ENCODE measurements at places on chromosomes 3 and 15.

DNA sequence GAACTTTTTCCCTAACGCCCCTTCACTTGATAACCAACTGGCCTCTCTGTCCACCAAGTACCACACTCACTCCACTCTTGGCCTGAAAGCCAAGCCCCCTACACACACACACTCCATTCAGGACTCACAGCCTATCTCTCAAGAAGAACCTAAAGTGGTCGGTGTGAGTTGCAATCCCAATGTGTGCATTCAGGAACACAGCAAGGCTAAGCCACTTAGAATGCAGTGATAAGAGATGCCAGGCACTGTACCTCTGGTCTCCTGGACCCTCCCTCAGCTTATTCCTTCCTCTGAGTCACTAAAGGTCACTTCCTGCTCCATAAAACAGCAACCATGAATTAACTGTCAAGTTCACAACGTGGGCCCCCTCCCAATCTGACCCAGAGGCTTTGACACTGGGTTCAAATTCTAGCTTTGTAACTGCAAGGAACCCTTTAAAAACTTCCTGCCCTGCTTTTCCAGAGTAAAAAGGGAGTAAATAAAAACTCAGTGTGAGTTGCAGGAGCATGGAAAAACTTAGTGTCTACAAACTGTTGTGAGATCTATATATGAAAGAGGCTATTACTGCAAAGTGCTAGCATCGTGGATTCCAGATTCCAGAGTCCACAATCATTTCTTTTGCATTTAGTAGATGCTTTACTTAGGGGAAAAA, 17.6 kb upstream of the KCNMB3 start:
- no peak for DNase-seq

DNA sequence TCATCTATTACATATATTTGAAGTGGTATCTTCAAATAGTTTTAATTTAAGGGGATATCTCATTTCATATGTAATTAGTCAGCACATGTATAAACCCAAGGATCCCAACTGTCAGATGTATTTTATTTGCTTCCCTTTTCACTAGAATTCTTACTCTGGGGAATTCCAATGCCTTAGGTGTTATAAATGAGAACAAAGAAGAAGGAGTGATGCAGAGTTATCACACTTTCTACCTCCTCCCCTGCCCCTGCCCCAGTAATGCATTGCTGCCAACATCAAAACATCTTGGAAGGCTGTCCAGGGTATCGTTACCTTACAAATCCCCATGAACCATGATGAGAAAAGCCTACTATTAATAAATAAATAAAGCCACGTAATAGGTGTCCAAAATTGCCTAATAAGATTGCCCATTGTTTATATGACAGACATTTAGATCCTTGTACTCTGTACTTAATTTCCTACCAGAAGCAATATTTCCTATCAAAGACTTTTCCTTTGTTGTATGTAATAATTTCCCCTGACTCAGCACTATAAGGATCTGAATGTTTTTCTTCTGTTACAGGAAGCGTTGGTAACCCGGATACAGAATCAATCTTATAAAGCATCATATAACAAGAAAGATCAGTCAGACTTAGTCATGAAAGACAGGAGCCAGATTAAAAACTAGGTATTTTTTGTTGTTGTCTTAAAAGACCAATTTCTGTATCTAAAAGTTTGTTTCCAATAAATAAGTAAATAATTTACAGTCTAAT, 38.8 kb downstream of the CBLB start:
- DNase-seq: no peak

DNA sequence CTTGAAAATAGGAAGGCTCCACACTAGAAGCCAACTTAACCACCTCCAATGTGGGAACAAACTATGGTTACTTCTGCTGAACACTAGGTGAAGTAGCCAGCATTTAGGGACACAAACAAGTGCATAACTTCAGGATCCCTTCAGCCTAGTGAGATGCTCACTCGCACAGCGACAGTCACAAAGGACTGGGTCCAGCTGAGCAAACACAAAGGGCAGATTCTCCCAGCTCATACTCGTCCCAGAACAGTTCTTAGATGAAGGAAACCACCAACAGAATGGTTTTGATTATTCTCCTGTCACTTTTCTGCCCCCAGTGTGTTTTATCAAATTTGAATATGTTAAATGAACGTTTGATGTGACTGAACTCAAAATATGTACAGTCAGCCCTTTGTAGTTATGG, 201.6 kb downstream of the KCNAB1 start:
- no peak for DNase-seq

- DNase-seq: no peak
Observed at GRCh38 chr3:193040836-193041672, 123.4 kb upstream of the MB21D2 start.

DNA sequence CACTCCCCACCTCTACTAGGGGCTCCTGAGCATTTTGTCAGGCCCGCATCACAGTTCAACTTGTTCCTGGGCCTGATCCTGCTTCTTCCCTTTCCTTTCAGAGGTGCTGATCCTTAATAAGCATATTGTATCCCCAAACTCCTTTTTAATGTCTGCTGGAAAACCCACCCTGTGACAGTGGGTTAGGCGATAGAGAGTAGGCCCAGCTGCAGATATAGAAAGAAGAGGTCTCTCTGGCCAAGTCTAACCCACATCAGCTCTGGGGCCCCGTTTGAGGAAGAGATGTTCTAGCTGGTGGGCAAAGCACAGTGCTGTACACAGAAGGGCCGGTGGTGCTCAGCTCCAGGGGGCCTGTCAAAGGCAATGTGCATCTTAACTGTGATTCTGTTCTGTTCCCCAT, 34.3 kb upstream of the ST6GAL1 start:
- DNase-seq: no peak

DNA sequence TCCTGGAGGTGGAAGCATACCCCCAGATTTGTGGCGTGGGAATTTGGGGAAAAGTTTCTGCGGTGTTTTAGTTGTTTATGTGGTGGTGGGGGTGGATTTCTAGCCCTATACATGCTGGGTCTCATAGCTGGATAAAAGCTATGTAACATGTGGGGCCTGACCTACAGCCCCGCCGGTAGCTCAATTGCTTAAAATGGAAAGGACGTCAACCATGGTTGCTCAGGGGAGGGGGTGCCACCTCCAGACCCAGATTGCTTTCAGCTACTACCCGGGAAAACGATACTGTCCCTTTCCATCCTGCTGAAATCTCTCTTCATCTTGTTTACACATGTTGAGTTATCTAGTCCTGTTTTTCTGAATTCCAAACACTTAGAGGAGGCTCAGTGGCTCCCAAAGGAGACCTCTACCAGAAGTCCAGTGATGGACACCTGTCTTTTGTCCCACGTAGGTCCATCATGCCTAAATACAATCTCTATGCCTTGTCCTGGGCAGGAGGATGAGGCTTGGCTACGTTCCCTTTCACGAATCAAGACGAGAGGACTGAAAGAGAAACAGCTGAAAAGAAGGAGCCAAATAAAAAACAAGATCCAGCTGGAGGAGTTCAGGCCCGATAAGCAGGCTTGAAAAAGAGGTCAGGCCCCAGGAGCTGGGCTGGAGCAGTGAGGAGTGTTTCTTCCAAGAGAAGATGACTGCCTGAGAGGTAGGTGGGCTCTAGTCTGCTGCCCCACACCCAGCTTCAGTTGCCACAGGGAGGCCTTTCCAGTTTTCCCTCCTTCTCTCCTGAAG, 72.1 kb upstream of the TPRG1 start:
- no peak for DNase-seq

DNA sequence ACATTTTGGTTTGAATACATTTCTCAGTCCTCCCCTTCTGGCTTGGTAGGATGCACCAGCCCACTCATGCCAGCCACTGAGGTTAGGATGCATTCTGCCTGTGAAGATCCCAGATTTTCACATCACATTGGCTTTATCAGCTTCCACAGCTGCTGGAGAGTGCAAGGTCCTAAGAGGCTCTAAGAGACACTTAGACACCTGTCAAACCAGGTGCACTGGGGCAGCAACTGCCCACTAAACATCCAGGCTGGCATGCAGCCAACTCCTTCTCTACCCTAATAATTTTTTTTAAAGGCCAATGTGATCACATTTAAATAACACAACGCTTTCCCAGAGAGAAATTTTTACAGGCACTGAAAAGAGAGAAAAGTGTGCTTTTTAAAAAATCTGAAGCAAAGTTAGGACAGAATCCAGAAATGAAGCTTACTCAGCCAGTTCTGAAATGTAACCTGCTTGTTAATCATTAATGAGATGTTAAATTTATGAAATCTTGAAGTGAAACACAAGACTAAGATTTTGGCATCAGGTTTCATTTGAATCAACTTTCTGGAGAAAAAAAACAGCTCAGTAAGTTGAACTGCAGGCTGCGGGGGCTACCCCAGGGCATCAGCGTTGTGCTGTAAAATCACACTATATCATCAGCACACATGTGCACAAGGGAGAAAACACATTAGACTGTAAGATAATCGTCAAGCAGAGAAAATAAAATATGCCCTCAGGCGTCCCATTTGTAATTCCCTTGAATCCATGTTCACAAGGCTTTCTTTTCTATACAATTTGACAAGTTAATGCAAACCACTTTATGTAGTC, 312.9 kb downstream of the ZBBX start:
- DNase-seq: no peak

DNA sequence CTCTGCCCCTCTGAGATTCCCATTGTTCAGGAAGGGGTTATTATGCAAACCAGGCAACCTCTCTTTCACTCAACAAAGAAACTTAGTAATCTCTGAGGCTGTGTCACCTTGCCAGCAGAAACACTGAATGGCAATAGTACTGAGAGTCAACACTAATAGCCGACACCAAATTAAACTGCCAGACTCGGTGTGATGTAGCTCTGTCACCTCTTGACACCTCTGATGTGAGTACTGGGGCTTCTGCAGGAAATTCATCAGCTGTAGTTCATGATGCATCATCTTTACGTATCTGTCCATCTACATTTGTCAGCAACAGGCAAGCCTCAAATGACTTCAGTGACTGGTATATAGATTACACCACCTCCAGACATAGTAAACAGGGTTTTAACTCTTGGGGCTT, 65.0 kb upstream of the ONECUT1 start:
- DNase-seq: no peak

- DNase-seq: no peak
Observed at GRCh38 chr3:195807681-195808121, 4.0 kb downstream of the MUC4 start.

DNA sequence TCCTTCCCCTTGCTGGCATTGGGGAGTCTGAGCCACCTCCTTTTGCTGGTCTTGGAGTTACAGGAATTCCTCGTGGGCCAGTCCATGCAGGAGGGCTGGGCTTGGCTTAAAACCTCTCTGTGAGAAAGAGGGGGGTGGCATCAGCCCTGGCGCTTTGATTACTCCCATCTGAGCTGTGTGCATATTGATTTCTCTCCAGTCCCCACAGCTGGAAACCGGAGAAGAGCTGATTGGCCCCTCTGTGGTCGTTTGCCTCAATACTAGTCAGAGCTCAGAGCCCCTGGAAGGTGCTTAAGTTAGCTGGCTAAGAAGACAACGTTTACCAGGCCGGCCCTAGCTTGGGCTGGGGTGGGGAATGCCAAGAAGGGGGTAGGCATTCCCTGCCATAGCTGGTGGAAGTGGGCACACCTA, 4.0 kb upstream of the RASGRF1 start:
- no peak for DNase-seq

GRCh38 chr3:35760146-35760545, 120.8 kb downstream of the ARPP21 start:
- DNase-seq: no peak

DNA sequence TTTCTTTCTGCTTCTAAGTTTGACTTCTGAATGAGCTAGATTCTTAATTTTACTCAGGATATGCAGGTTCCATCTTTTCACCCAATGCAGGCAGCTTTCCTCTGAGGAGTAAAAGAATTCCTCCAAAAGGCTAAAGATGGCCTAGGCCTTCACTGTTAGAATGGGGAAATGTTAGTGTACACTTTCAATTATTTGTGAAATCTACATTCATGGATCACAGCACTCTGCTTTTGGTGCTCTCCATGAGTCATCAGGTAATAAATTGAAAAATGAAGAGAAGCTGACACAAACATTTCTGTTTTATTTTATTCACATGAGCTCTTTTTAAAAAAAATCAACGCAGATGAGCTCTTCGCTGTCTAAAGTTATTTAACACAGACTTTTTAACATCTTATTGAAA, 502.5 kb upstream of the GOLIM4 start:
- no peak for DNase-seq

- no peak for DNase-seq
Observed at GRCh38 chr15:89946681-89947299, 34.0 kb upstream of the ARPIN start.

GRCh38 chr15:95609096-95609495, 721.4 kb upstream of the NR2F2 start:
- no peak for DNase-seq

DNA sequence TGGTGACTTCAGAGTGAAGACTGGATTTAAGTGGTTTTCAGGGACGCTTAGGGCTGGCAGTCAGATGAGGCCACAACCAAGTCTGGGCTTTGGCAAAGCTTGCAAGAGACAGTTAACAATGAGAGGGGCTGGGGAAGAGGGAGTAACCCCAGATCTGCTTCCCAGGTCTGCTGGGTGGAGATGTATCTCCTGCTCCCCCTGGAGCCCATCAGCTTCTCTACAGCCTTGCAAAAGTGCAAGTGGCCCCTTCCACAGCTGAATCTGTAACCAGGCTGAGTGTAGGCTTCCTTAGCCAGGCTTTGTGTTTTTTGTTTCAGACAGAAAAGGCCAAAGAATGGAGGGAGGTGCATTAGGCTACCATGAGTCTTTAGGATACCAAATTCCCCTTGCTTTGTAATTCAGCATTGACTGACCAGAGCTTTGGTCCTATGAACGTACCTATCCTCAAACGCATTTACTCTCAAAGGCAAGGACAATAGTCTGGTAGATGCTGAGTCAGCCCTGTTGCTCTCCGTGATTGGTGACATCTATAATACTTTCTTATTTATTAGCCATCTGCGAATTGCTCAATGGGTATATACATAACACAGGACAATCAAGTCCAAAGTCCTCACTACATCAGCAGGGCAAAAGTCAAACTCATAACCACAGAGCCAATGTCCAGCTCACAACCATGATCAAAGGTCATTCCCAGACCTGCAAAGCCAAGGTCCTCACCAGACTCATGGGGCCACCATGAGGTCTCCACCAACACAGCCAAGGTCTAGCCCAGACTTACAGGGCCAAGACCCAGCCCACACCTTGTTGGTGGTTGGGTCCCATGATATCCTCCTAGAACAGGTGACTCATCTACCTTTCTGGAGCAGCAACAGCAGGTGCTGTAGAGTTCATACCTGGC, 17.1 kb downstream of the CCDC13 start:
- DNase-seq: peak; percentile 25

GRCh38 chr15:44427756-44428724, 611 bp downstream of the CTDSPL2 start:
- no peak for DNase-seq

DNA sequence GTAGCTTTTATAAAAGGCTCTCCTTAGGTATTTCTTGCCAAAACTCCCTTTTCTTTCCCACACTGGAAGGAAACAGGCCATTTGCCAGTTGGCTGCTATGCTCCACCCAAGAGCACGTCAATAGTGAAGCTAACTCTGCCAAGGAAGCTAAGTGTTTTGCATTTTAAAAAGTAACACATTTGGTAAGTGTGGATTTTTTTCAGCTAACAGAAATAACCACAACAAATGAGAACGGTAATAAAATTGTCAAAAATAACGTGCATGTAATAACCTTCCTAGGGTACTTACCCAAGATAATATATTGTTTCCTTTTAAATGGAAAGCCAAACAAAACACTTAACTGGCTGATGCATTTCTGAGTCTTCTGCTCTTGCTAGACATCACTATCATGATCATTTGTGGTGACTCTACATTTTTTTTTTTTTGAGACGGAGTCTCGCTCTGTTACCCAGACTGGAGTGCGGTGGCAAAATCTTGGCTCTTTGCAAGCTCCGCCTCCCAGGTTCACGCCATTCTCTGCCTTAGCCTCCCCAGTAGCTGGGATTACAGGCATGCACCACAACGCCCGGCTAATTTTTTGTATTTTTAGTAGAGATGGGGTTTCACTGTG, 4.6 kb downstream of the DPP8 start:
- DNase-seq: no peak

Data from stimulated activated CD8-positive, alpha-beta memory T cell treated with anti-CD3 and anti-CD28 coated beads, Interleukin-4, amount 100 ng/mL, for 48 hours (primary cell).